Bronchial epithelial cell (primary cell): ENCODE measurements at places on chromosomes 6 and 20.

DNA sequence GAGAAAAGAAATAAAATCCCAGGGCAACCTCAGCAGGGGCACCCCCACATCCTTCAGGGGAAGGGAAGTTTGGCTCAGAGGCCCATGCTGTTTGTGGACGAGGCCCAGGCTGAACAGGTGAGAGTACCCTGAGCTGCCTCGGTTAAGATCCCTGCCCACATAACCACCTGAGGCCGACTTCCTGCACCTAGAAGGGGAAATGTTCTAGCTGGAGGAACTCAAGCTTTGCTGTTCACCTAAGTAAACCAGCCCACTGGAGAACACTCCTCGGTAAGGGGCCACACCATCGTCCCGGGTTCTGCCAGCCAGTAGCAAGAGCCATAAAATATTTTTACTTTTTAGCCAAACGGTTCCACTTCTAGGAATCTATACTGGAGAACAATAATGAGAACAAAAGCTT is 88.2 kb downstream of the SLC23A2 start:
- DNase-seq: no peak

DNA sequence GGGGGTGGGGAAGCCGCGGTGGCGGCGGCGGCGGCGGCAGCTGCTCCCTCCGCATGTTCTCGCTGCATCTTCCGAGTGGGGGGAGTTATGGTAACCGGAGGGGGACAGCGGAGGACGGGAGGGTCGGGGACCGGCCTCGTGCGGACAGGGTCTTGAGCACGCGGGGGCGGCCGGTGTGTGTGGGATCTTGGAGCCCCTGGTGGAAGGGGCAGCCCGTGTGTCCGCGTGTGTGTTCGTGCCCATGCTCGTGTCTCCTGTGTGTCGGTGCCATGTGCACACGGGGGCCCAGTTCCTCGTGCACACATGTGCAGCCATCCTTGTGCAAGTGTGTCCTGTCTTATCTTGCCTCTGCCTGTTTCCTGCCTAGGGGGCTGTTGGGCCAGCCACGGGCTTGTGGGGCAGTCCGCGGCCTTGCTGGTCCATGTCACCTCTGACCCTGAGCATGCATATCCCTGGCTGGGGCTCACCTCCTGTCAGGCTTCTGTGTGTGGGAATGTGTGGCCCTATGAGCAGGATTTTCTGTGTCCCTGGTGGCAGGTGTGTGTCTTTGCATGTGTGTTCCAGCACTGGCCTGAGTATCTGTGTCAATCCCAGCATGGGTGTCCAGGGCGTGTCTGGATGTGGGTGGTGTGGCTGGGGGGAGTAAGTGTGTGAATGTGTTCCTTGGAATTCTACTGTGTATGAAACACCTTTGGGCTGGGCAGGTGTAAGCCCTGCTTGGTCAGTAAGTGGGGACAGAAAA is 8.5 kb downstream of the SYNGAP1 start:
- peak; percentile 61 for DNase-seq

DNA sequence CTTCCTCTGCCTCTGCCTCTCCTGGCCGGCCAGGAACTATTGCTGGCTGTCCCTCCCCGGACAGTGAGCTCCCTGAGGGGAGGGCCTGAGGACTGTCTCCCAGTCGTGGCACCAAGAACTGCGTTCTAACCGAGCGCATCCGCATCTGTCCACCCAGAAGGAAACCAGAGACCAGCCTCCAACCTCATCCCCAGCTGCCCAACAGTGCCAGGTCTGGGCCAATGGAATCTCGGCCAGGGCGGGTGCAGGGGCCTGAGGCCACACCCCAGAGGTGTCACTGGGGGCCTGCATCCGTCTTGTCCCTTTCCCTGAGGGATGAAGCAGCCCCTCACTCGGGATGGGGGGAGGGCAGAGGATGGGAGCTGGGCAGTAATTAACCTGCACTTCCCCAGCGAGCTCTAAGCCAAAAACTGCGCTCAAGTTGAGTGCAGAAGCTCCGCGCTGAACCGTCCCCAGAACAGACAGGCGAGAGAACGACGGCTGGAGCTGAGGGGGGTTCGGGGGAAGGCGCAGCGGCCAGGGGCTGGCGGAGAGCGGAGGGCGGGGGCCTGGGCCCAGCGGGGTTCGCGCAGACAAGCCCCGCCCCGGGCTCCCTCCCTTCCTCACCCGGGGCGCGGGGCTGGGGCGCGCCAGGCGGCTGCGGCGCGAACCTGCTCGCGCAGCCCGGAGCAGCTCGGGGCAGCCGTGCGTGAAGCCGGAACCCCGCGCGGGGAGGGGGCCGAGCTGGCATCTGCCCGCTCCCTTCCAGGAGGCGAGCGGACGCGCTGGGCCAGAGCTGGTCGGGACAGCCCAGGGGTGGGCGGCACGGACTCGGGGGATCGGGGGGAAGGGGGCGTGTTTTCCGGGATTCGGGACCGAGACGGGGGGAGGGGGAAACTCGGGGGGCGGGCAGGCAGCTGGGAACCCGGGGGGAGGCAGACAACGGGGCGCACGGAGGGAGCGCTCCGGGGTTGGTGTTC is 1.4 kb downstream of the TFEB start:
- DNase-seq: no peak

DNA sequence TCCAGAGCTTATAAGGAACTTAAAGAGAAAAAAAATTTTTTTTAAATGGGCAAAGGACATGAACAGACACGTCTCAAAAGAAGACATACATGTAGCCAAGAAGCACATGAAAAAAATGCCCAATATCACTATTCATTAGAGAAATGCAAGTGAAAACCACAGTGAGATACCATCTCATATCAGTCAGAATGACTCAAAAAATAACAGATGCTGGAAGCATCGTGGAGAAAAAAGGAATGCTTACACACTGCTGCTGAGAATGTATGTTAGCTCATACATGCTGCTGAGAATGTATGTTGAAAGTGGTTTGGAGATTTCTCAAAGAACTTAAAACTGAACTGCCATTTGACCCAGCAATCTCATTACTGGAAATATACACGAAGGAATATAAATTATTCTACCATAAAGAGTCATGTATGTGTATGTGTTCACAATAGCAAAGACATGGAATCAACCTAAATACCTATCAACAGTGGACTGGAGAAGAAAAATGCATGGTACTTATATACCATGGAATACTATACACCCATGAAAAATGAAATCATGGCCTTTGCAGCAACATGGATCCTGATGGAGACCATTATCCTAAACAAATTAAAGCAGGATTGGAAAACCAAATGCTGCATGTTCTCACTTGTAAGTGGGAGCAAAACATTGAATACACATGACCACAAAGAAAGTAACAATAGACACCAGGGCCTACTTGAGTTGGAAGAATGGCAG is 5.2 kb downstream of the OR11A1 start:
- peak; percentile 89 for DNase-seq

GRCh38 chr6:109379711-109380110 is 2.6 kb downstream of the CD164 start:
- no peak for DNase-seq

DNA sequence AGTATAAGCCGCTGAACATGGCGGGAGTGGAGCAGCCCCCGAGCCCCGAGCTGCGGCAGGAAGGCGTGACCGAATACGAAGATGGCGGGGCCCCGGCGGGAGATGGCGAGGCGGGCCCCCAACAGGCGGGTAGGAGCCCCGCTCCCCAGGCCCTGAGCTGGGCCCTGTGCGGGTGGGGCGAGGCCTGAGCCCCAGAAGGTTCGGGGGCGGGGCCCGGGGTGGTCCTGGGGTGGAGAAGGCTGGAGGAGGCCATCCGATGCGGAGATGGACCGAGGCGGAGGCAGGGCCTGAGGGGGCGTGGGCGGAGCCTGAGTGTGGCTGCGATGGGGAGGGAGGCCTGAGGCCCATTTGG is 7.1 kb downstream of the L3MBTL1 start:
- no peak for DNase-seq

GRCh38 chr6:108194503-108194902 is 28.7 kb downstream of the NR2E1 start:
- DNase-seq: no peak

- peak; percentile 53 for DNase-seq
Measured at GRCh38 chr6:74720923-74721322, 484.9 kb downstream of the COL12A1 start.
